ENCODE measurements at places on chromosomes 12 and 14.

DNA sequence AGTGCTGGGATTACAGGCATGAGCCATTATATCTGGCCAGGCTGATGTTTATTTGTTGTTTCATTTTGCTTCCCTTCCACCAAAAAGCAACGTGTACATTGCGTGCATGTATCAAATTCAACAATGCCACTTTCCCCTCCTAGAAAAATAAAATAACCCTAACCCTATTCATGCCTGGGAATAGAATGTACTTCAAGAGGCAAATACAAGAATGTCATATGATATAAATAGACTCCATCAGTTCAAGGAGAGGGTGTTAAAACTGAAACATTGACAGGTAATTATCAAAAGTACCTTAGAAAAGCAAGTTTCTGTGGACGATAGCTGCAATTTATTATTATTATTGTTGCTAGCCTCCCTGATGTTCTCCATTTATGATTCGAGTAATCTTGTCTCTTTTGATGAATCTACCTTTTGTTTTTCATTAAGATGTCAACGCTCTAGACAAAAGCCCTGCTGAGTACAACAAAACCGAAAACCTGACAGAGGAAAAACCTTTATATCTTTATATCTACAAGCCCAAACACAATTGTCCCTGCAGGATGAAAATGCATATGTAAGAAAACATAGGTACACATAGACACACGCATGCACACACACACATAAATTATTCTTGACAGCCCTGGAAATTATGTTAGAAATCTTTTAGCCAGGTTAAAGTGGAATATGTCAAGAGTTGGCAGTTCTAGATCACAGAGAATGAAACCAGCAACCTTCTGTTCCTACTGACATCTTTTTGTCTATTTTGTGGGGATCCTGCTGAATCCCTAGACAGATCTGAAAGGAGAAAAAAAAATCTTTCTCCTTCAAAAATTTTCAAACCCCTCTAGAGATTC lies 98.9 kb downstream of the BTG1 start:
- DNase-seq, result no peak

GRCh38 chr12:69007101-69007854 lies 74.3 kb upstream of the CPM start:
- DNase-seq, result peak; percentile 59

DNA sequence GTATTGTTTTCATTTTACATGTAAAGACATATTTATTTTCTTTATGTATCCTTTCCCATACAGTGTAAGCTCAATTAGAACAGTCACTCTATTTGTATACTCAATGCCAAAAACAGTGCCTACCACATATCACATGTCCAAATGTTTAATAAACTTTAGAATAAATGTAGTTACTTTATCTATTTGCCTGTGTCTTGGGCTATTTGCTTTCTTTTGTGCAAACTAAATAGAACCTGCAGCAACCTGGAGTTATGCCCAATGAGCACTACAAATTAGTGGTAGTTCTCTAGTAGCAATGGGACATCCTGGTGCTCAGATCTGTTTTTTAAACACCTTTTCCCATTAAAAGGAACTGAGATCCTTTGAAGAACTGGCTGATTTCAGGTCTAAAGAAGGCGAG lies 186.7 kb downstream of the PPFIA2 start:
- no peak for DNase-seq

DNA sequence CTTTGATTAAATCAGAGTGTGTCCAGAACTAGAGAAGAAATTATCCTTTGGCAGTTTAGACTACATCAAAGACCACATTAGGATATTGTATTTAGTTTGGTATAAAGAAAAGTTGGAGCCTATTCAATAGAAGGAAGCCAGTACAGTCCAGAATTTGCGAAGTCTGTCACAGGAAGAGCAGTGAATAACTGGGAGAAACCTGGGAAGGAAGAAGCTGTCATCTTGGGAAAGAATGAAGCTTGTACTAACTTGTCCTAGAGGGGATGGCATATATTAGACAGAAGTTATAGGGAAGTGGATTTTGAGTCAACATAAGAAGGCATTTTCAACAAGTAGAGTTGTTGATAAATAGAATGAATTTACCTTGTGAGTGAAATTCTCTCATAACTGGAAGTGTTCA lies 386.7 kb downstream of the LRIG3 start:
- DNase-seq, result no peak

- no peak for DNase-seq
Measured at GRCh38 chr14:79284621-79285020, 926.7 kb downstream of the DIO2 start.

GRCh38 chr14:37413050-37413449 lies 182.0 kb downstream of the FOXA1 start:
- DNase-seq, result no peak

DNA sequence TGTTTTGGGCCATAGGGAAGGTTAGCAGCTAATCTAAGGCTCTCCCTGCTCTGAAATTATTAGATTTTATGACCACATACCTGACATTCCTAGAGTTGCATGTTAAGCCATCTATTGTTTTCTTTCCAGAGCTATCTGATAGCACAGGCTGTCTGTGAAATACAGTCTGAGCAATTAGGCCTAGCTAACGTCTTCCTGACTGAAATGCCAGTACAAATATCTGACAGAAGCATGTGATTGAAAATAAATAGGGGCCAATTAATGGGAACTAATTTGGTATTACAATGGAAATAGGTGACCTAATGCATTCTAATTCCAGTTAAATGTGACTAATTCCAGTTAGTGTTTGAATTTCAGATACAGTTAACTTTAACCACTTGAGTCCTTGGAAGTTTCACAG lies 115.2 kb downstream of the C12orf75 start:
- no peak for DNase-seq

GRCh38 chr14:86310148-86310547 lies 780.2 kb downstream of the FLRT2 start:
- no peak for DNase-seq

GRCh38 chr12:107011519-107011918 lies 24.6 kb upstream of the MTERF2 start:
- DNase-seq, result no peak

DNA sequence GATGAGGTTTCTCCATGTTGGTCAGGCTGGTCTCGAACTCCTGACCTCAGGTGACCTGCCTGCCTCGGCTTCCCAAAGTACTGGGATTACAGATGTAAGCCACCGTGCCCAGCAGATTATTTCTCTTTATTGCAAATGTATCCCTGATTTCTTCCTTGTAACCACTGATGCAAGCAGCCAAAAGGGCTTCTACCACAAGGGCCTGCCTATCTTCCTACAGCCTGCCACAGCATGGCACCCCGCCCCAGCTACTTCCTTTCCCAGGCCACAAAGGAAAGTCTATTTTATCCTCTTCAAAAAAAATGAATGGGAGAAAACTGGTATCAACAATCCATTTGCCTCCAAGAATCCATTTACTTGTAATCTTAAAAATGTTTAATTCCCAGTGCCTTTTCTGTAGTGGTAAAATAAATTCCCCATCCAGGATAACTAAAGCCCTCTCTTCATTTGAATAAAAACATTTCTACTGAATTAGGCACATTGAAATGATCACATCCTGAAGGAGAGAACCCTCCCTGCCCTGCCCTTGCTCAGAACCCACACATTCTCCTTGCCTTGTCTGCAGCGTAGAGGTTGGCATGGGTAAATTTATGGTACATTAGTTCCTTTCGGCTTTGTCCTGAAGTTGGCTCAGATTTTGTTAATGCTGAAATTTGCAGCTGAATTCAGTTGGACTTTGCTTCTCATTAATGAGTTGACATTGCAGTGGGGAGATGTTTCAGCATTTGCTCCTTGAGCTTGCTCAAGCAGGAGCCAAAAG lies 19.2 kb downstream of the GPHB5 start:
- DNase-seq, result no peak

Data from H4 (cell line).